ENCODE measurements at places on chromosomes 16 and 17. TPM values are rescaled to one million over a fixed set of nuclear protein-coding genes. Genes with fewer than 3 reads are reported as not detected.

The OTOA gene
- polyA plus RNA-seq = 0.03 TPM

The TVP23C gene
- polyA plus RNA-seq = 5.2 TPM

The CCL8 gene
- polyA plus RNA-seq = not detected

The OR1A1 gene
- not detected for polyA plus RNA-seq

The EFNB3 gene
- 0.43 TPM for polyA plus RNA-seq

The NTN3 gene
- not detected for polyA plus RNA-seq

The JPH3 gene
- 0.03 TPM for polyA plus RNA-seq

The KRTAP1-1 gene
- not detected for polyA plus RNA-seq

The ITGAX gene
- polyA plus RNA-seq = 2.2 TPM

The NGFR gene
- polyA plus RNA-seq = 4.6 TPM

All from heart left ventricle (tissue), 16 donors.